ENCODE measurements at places on chromosomes 5 and 9.

GRCh38 chr9:125304273-125304672 lies 42.6 kb downstream of the GAPVD1 start:
- DNase-seq, result no peak

DNA sequence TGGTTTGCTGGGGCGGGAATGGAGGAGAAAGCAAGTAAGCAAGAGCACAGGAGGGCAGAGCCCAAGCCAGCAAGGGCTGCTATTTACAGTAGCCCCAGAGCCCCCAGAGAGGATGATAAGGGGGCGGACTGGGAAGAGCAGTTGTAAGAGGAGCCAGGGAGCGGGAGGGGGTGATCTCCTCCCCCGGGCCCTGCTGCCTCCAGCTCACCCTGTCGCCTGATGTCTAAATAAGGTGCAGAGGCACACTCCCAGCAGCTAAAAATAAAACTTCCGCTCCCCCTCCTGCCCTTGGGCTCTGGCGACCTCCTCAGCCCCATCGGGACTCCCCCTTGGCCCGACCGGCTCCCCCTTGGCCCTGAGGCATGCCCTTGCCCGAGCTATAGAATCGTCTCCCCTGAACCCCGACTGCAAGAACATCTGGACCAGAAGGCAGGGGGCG lies 14.4 kb upstream of the CCDC69 start:
- peak; percentile 73 for DNase-seq

GRCh38 chr5:16690243-16690852 lies 73.6 kb upstream of the RETREG1 start:
- DNase-seq, result peak; percentile 63

DNA sequence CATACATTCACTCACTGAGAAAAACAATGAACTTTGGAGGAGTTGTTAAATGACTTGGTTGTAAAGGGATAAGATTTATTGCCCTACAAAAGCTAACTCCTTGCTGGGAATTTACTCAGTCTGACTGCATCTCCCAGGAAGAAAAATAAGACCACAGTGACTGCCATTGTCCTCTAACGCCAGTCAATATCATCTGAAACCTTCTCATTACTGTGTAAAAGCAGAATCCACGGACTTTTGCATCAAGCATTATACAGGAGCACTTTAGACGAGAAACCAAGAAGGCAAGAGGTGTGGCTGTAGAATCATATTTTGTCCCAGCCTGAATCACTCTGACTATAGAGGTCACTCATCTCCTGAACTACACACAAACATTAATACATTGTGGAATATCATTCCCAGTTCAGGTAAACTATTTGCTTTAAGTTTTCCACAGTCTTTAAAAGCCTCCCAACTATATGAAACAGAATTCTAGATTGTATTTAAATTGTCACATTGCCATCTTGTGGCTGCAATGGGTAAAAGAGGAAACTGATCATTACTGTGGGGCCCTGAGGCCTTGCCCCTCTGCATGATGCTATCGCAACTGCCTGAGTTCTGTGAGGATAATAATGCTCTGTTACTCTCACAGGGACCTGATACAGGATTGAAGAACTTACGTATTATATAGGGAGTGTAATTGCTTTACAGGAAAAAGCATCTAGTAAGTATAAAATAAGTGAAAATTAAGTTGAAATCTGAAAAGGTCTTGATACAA lies 142.9 kb downstream of the SLCO4C1 start:
- peak; percentile 25 for DNase-seq

GRCh38 chr5:160507221-160507721 lies 85.6 kb downstream of the PTTG1 start:
- peak; percentile 31 for DNase-seq

- DNase-seq, result no peak
These were observed 102.0 kb downstream of the RFK start for GRCh38 chr9:76292246-76292645.

All from GM10248 (cell line).